ENCODE measurements at places on chromosomes 6 and 20. TPM values are rescaled to one million over a fixed set of nuclear protein-coding genes. Genes with fewer than 3 reads are reported as not detected.
A peak's percentile ranks its signal among the peaks of the same experiment; 100 is the strongest.

- H3K4me3 ChIP-seq, result no peak overlapping the region
- H3K36me3 ChIP-seq, result no peaks in the 10 kb centered on the region
- peaks cover 3% of the 10 kb centered on the region for H3K4me1 ChIP-seq
- no peak for DNase-seq
- no peak overlapping the region for H3K27ac ChIP-seq
Measured at GRCh38 chr20:36971103-36971502, 19.6 kb upstream of the SAMHD1 start.

DNA sequence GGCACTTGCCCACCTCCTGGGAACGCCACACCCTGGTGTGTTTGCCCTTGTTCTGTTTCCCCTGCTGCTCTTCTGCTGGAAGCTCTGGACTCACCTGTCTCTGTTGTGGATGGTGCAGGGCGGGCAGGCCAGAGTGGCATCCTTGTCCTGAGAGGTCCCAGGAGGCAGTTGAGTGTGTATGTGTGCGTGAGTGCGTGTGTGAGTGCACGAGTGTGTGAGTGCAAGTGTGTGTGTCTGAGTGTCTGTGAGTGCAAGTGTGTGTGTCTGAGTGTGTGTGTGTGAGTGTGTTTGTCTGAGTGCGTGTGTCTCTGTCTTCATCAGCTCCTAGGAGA is 12.2 kb downstream of the IGF2R start:
- H3K4me3 ChIP-seq, result no peak overlapping the region
- peak overlapping the region; percentile 57 for H3K27ac ChIP-seq
- H3K36me3 ChIP-seq, result no peaks in the 10 kb centered on the region
- peaks cover 91% of the 10 kb centered on the region for H3K4me1 ChIP-seq

Gene PRRT1
- 0.44 TPM for total RNA-seq

DNA sequence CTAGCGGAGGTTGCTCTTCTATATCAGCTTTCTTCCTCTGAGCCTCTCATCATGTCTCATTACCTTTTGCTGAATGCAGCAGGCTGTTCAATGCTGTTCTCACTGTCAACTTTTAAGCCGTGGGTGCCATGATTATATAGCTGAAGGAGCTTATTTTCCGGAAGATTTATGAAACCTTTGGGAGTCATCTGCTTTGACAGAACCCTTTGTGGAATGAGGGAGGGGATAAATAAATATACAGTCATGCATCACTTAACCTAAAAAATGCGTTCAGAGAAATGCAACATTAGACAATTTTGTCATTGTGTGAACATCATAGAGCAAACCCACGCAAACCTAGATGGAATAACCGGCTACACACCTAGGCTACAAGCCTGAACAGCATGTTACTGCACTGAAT is 102.2 kb upstream of the AKAP12 start:
- peaks cover 3% of the 10 kb centered on the region for H3K4me1 ChIP-seq
- H3K36me3 ChIP-seq, result no peaks in the 10 kb centered on the region
- H3K4me3 ChIP-seq, result no peak overlapping the region
- DNase-seq, result no peak
- H3K27me3 ChIP-seq, result no peaks in the 10 kb centered on the region

GRCh38 chr6:137871831-137872454 is 4.9 kb downstream of the TNFAIP3 start:
- H3K4me3 ChIP-seq, result peak overlapping the region; percentile 97
- DNase-seq, result no peak
- no peaks in the 10 kb centered on the region for H3K27me3 ChIP-seq

GRCh38 chr6:106079961-106080762 is 6.0 kb upstream of the PRDM1 start:
- no peaks in the 10 kb centered on the region for H3K27me3 ChIP-seq
- H3K4me3 ChIP-seq, result no peak overlapping the region
- no peak for DNase-seq

DNA sequence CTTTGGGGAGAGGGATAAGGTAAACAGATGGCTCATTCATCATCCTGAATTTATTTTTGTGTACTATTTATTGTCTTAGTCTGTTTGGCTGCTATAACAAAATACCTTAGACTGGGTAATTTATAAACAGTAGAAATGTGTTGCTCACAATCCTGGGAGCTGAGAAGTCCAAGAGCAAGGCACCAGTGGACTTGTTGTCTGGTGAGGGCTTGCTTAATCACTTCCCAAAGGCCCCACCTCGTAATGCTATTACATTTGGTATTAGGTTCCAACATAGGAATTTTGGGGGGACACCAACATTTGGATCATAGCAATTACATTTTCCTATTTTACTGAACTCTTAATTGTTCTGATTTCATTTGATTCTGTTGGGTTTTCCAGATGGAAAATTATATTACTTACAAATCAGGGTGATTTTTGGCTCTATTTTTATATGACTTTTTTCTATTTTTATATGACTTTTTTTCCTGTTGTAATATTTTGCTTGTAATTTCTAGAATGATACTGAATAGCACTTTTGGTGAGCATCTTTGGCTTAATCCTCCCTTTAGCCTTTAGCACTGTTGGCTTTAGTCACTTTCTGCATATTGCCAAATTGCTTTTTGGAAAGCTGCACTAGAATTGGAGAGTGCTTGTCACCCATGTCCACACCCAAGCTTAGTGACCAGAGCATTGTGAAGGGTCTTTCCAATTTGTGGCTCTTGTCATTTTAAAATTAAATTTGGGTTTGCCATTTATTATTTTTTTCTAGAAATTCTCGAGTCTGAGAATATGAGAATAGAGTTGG is 43.7 kb upstream of the TULP4 start:
- H3K4me3 ChIP-seq, result no peak overlapping the region
- no peaks in the 10 kb centered on the region for H3K27me3 ChIP-seq
- H3K27ac ChIP-seq, result no peak overlapping the region
- no peak for DNase-seq
- no peaks in the 10 kb centered on the region for H3K36me3 ChIP-seq

GRCh38 chr6:135212935-135213334 is 31.8 kb downstream of the MYB start:
- no peaks in the 10 kb centered on the region for H3K36me3 ChIP-seq
- DNase-seq, result no peak
- peaks cover 7% of the 10 kb centered on the region for H3K4me1 ChIP-seq
- H3K27me3 ChIP-seq, result no peaks in the 10 kb centered on the region

GRCh38 chr6:30311671-30312070 is 15.1 kb upstream of the TRIM39 start:
- no peak overlapping the region for H3K27ac ChIP-seq
- H3K4me3 ChIP-seq, result no peak overlapping the region
- H3K4me1 ChIP-seq, result no peaks in the 10 kb centered on the region
- no peak for DNase-seq
- H3K36me3 ChIP-seq, result peaks cover 12% of the 10 kb centered on the region

DNA sequence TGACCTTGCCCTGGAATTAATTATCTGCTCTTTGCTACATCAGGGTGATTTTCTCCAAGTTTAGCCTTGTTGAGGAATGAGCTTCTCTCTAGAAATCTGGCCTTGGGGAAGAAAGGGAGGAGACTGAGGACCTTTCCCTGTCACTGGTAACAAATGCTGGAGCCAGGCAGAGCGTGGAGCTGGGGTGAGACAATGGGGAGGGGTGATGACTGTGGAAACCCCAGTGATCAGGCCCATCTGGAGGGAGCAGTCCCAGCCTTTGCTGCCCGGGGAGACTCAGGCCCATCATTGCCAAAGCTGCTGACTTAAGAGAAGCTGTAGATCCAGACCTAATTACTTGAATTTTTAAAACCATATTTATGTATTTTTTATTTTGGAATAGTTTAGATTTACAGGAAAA is 31.3 kb downstream of the BCAS4 start:
- no peaks in the 10 kb centered on the region for H3K27me3 ChIP-seq
- H3K4me1 ChIP-seq, result no peaks in the 10 kb centered on the region
- no peak overlapping the region for H3K4me3 ChIP-seq
- H3K27ac ChIP-seq, result no peak overlapping the region
- H3K36me3 ChIP-seq, result no peaks in the 10 kb centered on the region
- no peak for DNase-seq

DNA sequence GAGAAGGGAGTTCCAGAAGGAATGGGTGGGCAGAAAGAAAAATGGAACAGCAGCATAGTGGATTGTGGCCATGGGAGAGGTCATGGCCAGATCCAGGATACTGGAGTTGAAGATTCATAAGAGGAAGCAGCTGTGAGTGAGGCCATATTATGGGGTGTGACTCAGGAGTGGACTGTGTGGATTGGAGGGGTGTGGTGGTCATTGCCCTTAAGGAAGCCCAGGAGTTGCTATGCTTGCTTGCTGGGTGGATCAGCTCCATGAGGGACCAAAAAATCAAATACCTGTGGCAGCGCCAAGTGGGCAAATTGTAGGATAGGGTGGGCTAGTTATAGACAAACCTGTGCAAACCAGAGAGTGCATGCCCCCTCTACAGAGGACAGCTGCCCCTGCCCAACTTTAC is 18.3 kb downstream of the LRRC1 start:
- peaks cover 36% of the 10 kb centered on the region for H3K4me1 ChIP-seq
- H3K4me3 ChIP-seq, result no peak overlapping the region
- no peaks in the 10 kb centered on the region for H3K36me3 ChIP-seq
- no peak overlapping the region for H3K27ac ChIP-seq

- H3K4me3 ChIP-seq, result no peak overlapping the region
- peaks cover 66% of the 10 kb centered on the region for H3K4me1 ChIP-seq
- DNase-seq, result no peak
Measured at GRCh38 chr6:108673602-108674001, 112.9 kb downstream of the FOXO3 start.

DNA sequence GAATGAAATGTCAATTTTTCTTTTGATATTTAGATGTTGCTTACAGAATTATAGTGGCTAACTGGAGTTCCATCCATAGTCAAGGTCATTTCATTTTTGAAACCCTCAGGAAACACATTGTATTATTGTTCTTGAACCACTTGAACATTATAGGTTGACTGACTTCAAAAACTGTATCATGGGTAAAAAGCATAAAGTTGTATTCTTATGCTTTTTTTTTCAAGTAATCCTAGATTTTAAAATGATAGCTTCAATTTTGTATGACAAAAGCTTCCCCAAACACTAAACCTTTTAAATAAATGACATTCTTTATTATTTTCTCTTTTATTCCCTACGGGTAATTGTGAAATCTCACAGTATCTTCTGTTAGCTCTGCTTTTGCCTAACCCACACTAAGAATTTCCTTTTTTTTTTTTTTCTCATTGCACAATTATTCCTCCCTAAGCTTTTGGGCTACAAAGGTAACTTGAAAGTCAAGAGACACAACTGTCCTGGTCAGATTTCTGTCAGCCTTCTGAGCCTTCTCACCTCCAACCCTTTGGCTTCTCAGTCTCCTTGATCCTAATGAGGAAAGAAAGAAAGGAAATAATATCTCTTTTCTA is 36.9 kb upstream of the LAMA4 start:
- no peak overlapping the region for H3K27ac ChIP-seq
- no peaks in the 10 kb centered on the region for H3K27me3 ChIP-seq
- no peak overlapping the region for H3K4me3 ChIP-seq
- no peaks in the 10 kb centered on the region for H3K36me3 ChIP-seq
- peaks cover 12% of the 10 kb centered on the region for H3K4me1 ChIP-seq
- no peak for DNase-seq

DNA sequence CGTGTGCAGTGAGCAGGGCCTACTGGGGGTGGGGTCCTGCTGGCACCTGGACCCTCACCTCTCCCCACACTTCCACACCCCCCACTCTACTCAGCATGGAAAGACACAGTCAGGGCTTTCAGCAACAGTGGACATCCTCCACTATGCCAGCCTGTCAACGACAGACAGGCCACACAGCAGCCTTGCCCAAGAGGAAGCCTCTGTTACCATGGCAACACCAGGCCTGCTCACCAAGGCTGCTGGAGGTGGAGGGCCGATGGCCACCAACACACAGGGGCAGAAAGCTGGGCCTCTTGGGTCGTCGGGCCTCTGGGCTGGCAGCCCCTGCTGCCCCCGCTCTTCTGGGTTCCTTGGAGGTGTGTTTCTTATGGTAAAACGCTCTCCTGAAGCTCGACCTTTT is 13.6 kb downstream of the BNIP5 start:
- H3K36me3 ChIP-seq, result no peaks in the 10 kb centered on the region
- no peak overlapping the region for H3K4me3 ChIP-seq
- H3K4me1 ChIP-seq, result no peaks in the 10 kb centered on the region

Gene TRIM31
- not detected for total RNA-seq

DNA sequence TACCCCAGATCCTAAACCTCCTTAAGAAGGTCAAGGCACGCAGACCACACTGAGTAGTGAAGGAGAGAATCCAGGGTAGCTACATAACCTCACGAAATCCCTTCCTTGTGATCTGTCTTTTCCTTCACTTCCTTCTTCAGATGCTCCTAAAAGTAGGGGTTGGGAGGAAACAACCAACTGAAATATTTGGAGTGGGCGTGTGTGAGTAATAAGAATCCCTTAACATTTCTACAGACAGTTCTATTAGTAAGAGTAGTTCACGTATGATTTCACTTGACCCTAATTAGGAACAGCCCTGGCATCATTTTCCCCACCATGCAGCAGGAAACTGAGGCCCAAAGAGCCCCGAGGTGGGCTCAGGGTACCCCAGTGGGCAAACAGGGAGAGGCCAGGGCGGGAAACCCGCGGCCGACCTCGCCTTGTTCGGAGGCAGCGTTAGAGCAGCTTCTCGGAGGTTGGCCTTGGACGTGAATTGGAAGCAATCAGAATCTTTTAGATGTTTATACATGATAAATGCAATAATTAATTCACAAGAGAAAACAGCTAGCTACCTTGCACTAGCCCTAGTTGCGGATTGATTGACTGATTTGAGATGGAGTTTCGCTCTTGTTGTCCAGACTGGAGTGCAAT is 859 bp upstream of the RAE1 start:
- peaks cover 4% of the 10 kb centered on the region for H3K36me3 ChIP-seq
- H3K4me3 ChIP-seq, result no peak overlapping the region
- peaks cover 21% of the 10 kb centered on the region for H3K4me1 ChIP-seq

GRCh38 chr20:57744206-57744605 is 34.4 kb upstream of the PMEPA1 start:
- no peak overlapping the region for H3K27ac ChIP-seq
- H3K4me3 ChIP-seq, result no peak overlapping the region
- DNase-seq, result no peak
- no peaks in the 10 kb centered on the region for H3K27me3 ChIP-seq
- H3K36me3 ChIP-seq, result no peaks in the 10 kb centered on the region
- peaks cover 18% of the 10 kb centered on the region for H3K4me1 ChIP-seq

- H3K27ac ChIP-seq, result no peak overlapping the region
- no peaks in the 10 kb centered on the region for H3K36me3 ChIP-seq
- no peak for DNase-seq
- no peak overlapping the region for H3K4me3 ChIP-seq
Measured at GRCh38 chr6:20800653-20801052, 266.4 kb downstream of the CDKAL1 start.

DNA sequence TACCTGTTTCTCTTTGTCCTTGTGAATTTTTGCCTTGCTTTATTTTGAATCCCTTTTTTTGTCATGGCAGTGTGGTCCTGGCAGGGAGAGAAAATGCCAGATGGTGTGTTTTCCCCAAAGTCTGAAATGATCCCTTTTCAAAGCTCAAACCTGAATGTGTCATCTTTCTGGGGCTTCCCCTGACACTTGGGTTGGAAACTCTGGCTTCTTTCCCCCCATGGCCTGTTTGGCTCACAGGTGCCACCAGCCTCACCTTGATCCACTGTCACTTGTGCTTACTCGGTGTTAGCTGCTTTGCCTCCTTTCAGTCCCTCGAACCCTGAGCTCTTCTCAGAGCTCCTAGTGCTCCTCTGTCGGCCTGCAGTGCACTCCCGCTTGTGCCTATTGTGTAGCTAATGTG is 22.3 kb downstream of the MYBL2 start:
- H3K4me1 ChIP-seq, result no peaks in the 10 kb centered on the region
- no peak for DNase-seq
- H3K27me3 ChIP-seq, result no peaks in the 10 kb centered on the region
- H3K27ac ChIP-seq, result no peak overlapping the region
- no peaks in the 10 kb centered on the region for H3K36me3 ChIP-seq
